ENCODE measurements at places on chromosomes 2 and 18.

DNA sequence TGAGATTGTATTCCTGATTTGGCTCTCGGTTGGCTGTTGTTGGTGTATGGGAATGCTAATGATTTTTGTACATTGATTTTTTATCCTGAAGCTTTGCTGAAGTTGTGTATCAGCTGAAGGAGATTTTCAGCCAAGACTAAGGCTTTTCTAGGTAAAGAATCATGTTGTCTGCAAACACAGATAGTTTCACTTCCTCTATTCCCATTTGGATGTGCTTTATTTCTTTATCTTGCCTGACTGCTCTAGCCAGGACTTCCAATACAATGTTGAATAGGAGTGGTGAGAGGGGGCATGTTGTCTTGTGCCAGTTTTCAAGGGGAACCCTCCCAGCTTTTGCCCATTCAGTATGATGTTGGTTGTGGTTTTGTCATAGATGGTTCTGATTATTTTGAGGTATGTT is 90.4 kb downstream of the CYP26B1 start:
- DNase-seq, result no peak

GRCh38 chr18:28831908-28832307 is 655.0 kb upstream of the CDH2 start:
- DNase-seq, result no peak

GRCh38 chr2:137173463-137173862 is 408.1 kb downstream of the THSD7B start:
- peak; percentile 8 for DNase-seq

GRCh38 chr2:101617796-101618195 is 79.7 kb upstream of the MAP4K4 start:
- DNase-seq, result no peak

DNA sequence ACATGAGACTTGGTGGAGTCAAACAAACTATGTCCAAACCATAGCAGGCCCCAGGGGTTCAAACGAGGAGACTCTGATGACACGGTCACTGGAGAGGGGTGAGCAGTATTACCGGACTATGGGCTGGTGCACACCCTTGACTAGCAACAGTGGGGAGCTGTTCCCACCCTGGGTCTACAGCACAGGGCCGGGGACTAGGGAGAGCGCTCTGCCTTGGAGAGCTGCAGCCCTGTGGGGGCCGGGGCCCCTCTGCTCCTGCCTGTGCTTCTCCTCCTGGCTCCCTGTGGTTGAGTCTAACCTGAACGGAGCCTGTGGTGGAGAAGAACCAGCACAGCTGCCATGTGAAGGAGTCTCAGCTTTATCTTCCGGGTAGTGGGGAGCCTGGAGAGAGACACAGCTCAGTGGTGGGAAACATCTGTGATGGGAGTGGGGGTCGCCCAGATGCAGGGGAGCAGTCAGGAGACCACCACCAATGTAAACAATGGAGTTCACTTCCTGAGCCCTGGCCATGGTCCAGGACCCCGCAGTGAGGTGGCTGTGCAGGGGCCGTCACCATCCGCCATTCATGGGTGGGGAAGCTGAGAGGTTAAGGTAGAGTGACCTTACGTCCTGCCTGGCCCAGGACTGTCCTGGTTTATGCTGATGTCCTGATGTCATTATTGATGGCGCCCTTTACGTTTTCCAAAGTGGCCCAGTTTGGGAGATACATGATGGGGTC is 195.7 kb upstream of the TWIST2 start:
- no peak for DNase-seq

GRCh38 chr18:60446821-60447220 is 74.2 kb upstream of the MC4R start:
- no peak for DNase-seq

DNA sequence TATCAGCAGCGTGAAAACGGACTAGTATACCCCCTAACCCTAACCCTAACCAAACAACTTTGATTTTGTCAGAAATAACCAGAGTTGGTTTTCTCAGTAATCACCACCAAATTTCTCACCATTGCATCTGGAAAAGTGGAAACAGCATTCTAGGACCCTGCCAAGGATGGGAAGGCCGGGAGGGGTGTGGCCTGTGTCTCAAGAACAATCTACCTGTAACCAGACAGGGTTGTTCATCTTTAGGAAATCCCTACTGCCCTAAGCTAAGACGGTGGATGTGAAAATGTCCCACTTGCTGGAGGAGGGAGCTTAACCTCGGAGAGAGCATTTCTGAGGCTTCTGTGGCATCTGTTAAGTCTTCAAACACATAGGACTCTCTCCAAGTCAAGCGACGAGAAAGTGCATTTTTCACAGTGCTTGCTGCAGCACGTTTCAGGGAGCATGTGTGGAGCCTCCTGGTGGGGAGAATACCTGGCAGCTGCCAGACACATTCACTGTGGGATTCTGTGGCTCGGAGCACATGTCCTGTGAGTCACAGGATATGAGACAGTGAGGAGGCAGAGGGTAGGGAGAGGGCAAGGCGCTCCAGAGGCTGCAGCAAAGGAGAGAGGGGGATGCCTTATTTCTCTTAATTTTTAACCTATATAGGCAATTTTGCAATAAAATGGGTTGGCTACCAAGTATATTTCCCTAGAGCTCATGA is 207.5 kb downstream of the SPP2 start:
- no peak for DNase-seq

GRCh38 chr2:235059161-235059560 is 107.3 kb downstream of the SH3BP4 start:
- DNase-seq, result no peak

DNA sequence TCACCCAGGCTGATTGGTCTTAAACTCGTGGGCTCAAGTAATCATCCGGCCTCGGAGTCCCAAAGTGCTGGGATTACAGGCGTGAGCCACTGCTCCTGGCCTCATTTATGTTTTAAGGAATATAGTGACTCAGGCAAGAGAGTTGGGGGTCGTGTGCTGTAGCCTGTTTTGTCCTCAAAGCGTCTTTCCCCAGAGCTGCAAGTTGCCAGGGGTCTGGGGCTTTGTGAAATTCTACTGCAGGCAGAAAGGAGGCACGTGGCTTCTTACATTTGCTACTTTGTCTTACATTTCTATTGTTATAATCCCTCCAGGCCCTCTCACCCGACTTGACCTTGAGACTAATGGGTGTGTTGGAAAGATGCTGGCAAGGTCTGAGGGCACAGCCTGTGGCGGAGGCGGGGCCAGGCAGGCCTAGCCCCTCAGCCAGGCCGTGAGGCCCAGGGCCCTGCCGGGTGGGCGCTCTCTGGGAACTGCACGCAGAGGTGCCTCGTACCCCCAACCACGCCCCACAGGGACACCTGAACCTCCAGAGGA is 85.8 kb upstream of the NDUFV2 start:
- DNase-seq, result no peak

- no peak for DNase-seq
Measured at GRCh38 chr18:9705183-9705829, 2.8 kb upstream of the RAB31 start.

DNA sequence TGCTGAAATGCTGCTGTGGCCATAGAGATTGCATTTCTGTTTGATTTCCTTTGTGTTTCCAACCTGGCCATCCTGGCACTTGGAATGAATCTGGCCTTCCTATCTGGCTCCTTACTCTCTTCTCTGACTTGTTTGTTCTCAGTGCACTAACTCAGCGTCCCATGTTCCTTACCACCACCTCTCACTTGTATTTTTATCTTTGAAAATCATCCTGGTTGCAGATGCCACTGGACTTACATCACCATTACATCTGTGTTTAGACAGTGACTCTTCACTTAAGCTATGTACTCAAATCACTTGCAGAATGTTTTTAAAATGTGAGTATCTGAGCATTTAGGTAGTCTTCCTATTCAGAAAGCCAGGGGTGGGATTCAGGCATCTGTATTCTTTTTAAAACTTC is 239.5 kb downstream of the WDR7 start:
- no peak for DNase-seq

DNA sequence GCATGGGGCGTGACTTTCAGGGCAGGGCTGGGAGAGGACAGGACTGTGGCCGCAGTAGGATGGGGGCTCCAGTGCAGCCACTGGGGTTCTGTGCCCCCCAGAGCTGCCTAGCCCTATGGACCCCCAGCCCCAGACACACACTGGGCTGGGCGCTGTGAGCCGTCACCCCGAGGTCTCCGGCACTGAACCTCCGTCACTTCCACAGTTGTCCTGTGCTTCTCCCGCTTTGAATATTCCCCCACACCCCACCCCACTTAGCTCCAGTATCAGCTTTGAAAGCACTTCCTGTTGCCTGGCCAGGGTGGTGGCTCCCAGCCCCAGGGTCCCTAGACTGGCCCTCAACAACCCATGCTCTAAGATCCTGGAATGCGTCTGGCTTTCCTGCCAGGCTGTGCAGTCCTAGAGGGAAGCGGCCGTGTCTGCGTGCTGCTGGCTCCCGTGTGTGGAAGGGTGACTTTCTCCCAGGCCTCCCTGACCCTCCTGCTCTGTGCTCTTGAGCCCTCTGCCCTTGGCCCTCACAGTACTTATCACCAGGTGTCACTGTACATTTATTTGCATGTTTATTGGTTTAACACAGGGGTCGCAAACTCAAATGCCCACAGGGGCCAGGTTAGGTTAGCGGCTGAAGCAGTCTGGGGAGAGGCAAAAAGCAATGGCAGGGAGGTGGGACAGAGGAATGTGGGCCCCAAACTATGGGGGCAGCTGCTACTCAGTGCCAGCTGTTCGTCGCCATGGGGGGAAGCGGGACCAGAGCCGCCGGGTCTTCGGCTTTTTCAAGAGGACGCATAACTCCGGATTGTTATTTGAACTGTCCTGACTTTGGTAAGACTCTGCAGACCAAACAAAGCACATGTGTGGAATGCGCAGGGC is 9.9 kb downstream of the OBSL1 start:
- DNase-seq, result no peak

- no peak for DNase-seq
Measured at GRCh38 chr2:109141006-109141600, 12.1 kb downstream of the SH3RF3 start.

- DNase-seq, result no peak
Measured at GRCh38 chr2:215080545-215080944, 57.9 kb downstream of the ABCA12 start.

- DNase-seq, result no peak
Measured at GRCh38 chr2:105376789-105377240, 22.0 kb downstream of the FHL2 start.

GRCh38 chr18:62876111-62876510 is 160.8 kb downstream of the PHLPP1 start:
- no peak for DNase-seq

DNA sequence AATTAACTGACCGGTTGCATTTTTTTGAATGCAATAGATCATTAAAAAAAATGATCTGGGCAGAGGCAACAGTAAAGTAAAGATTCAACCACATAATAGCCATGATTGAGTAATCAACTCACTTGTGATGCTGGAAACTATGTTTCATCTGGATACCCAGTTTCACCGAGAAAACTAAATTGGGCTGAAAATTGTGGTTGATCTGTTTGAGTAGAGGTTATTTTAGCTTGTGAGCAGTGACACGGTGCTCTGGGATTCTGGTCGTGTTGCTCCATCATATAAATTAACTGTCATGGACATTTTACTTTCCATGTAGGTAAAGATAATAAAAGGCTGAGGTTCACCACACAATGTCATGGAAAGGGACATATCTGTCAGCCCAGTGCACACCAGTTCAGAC is 58.7 kb downstream of the CD226 start:
- no peak for DNase-seq

- DNase-seq, result peak; percentile 58
Measured at GRCh38 chr18:21703241-21703820, 1.2 kb downstream of the ABHD3 start.

- DNase-seq, result no peak
Measured at GRCh38 chr2:158658396-158658795, 136.7 kb upstream of the DAPL1 start.

DNA sequence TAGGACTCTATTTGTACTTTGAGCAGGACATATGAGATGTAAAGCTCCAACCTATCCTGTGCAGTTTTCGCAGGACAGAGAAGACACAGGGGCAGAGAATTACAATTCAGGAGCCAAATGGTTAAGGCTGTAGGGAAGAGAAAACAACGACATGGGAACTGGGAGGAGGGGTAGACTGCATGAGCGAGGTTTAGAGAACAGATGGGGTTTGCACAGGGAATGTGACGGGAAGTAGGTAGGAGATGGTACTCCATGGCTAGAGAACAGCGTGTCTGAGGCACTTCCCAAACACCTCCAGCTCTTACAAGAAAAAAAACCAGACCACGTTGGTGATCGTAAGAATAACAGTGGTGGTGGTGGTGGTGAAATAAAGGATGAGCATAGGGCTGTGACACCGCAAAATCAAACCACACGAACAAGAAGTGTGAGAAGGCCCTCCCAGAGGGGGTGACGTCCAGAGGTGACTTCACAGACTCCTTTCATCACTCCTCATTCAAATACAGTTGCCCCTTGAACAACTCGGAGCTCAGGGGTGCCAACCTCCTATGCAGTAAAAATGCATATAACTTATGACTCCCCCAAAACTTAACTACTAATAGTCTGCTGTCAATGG is 92.7 kb downstream of the FARSB start:
- DNase-seq, result no peak

GRCh38 chr2:120466704-120467054 is 120.7 kb downstream of the INHBB start:
- DNase-seq, result no peak

- DNase-seq, result no peak
Measured at GRCh38 chr18:3494245-3494526, 44.2 kb downstream of the TGIF1 start.

DNA sequence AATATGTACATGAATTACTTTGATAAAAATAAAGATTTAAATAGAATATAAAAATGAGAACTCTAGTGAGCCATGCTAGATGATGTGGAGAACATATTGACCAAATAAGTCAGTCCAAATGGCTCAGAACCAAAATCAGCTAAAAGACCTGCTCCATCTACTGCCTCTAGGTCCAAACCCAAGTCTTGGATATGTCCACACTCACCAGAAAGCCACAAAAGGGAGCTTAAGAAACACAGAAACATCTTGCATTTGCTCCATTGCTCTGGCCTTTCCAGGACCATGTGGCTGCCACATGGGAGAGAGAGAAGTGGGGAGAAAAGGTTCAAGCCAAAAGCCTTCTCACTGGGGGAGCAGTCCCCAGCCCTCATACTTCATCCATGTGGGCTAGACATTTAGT is 272.5 kb downstream of the DYSF start:
- no peak for DNase-seq

- no peak for DNase-seq
Measured at GRCh38 chr2:220513573-220514288, 886.3 kb downstream of the SLC4A3 start.

GRCh38 chr2:149101818-149102217 is 63.3 kb downstream of the LYPD6B start:
- no peak for DNase-seq

DNA sequence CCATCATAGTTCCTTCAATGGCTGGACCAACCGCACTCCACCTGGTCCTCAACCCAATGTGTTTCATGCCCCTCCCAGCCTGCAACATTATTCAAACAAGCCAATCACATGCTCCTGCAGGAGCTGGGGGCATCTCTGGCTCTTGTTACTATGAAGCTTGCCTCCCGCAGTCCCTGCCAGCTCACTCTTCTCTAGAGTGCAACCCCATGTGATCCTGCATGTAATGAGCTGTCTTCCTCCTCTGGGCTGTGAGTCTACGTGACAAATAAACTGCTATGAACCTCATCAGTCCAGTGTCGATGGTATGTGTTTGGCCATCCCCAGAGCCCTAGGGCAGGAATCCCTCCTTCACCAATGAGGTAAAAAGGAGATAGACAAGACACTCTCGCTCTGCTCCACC is 15.8 kb upstream of the BOD1L2 start:
- no peak for DNase-seq

Data from GM13976 (cell line).